Osteoblast (primary cell): ENCODE measurements at places on chromosomes 1 and 21. TPM values are rescaled to one million over a fixed set of nuclear protein-coding genes. Genes with fewer than 3 reads are reported as not detected.

Gene UBE2U
- total RNA-seq: not detected in 2 replicates

Gene S100A6
- total RNA-seq: 1,187 and 1,317 TPM in 2 replicates

Gene LIPI
- not detected in 2 replicates for total RNA-seq

Gene LRRC8C
- total RNA-seq: 2.1 and 2.2 TPM in 2 replicates

Gene EFNA4
- total RNA-seq: 3.5 and 3.6 TPM in 2 replicates

Gene MAP10
- total RNA-seq: 2.2 and 2.7 TPM in 2 replicates

Gene PLPP3
- total RNA-seq: 243 and 286 TPM in 2 replicates
